ENCODE measurements at places on chromosomes 1 and 21.

GRCh38 chr1:175192630-175193526 lies at the start of gene KIAA0040:
Gene KIAA0040, minus strand, starts transcription at chr1:175192776. Its CDS starts 31,763 bp downstream, at chr1:175161013.
- DNase-seq, result peak; percentile 90

DNA sequence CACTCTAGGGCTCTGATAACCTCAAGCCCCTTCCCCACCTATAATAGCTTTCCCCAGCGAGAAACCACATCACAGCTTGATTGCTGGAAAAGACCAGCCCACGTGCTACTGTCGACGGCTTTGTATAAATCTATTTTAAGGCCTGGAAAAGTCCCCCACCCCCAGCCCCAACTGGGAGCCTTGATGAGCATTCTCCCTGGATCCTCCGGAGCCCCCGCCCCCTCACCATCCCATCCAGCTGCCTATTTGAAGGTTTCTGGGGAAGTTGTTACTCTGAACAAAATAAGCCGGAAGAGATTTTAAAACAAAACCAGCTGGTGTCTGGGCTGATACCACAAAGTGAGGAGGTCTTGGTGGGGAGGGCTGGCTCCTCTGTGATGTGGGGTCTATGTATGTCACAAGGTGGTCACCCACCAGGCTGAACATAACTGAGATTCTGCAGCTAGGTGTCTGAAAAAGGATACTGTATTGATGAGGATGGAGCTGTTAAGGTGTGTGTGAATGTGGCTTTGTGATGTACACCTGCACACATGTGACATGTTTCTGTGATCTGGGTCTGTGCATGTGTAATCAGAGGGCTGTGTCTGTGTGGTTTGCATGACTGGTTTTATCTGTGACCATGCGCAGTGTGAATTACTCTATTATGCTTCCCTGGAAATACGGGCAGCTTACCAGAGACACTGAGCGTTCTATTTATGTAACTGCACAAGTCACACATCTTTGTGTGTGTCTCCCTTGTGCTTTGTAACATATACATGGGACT lies 25.0 kb downstream of the RIMS3 start:
- DNase-seq, result no peak

DNA sequence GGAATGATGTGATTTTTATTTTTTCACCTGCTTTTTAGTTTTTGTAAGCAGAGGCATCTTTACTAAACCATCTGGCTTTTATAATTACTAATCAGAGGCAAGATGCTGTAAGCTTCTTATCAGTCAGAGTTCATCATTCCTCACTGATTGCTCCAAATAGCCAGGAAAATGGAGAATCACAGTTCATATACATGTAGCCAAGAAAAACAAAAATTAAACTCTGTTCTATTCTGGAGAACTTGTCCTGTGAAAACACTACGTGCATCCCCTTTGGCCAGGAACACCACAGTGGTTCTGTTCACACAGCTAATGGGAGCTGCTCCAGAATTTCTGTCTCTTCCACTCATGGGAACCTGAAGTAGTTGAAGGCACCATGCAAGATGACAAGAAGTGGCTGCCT lies 725.5 kb upstream of the CHRM3 start:
- DNase-seq, result no peak

DNA sequence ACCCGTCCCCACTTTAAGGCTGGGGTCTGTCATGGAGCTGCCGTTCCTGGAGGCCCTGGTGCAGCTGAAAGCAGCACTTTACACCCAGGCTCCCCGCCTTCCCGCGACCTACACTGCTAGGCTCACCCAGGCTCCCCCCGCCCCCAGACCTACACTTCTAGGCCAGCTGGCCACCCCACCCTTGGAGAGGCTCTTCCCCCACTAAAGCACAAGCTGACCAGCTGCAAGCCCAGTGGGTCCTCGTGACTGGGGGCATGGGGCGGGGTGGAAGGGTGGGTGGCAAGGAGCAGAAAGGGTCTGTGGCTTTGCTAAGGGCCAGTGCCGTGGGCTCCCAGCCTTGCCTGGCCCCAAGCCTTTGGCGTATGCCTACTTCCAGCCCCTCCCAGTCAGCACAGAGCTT lies 9.7 kb upstream of the ARHGEF16 start:
- no peak for DNase-seq

- DNase-seq, result no peak
These were observed 356.9 kb downstream of the DPYD start for GRCh38 chr1:97563926-97564325.

- DNase-seq, result no peak
These were observed 14.1 kb downstream of the CRP start for GRCh38 chr1:159700312-159700711.

DNA sequence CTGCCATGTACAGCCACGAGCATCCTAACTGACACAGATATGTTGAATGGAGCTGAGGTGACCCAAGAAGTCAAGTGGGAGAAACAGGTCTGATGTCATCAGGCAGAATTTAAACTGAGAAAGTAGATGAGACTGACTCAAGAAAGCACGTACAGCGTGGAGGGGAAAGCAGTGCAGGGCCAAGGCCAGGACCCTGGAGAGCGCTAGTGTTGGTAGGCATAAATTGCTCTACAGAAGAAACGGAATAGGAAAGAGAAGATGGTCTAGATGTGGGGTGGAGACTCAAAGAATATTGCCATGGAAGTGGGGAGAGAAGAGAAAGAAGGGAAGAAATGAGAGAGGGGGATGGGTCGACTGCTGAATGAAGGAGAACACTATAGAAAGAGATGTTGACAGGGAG lies 45.3 kb upstream of the GJB5 start:
- DNase-seq, result no peak

Data from sigmoid colon (tissue), 7 donors.